Pulmonary artery endothelial cell (primary cell): ENCODE measurements at places on chromosomes 13 and 19. TPM values are rescaled to one million over a fixed set of nuclear protein-coding genes. Genes with fewer than 3 reads are reported as not detected.

Gene SERTM1
- 0.20 and 0.49 TPM in 2 replicates for total RNA-seq

Gene KLK8
- total RNA-seq = not detected in 2 replicates

Gene SIX5
- total RNA-seq = 3.4 and 5.6 TPM in 2 replicates

Gene BRD4
- total RNA-seq = 10.0 and 12.3 TPM in 2 replicates

Gene OR7A5
- not detected in 2 replicates for total RNA-seq

Gene ZNF791
- 17.4 and 19.4 TPM in 2 replicates for total RNA-seq

Gene PABPC3
- total RNA-seq = 0.07 and 0.11 TPM in 2 replicates

Gene PLA2G4C
- total RNA-seq = 58.5 and 59.5 TPM in 2 replicates

Gene FFAR1
- not detected in 2 replicates for total RNA-seq

Gene NLRP4
- total RNA-seq = not detected in 2 replicates

Gene CGB7
- 0.33 TPM in 1 of 2 replicates, not detected in the other for total RNA-seq

Gene OR7D2
- total RNA-seq = not detected in 2 replicates

Gene RNF225
- total RNA-seq = 0.18 TPM in 1 of 2 replicates, not detected in the other

Gene C19orf53
- 53.2 and 54.9 TPM in 2 replicates for total RNA-seq

Gene NUCB1
- total RNA-seq = 122 and 125 TPM in 2 replicates

Gene RUVBL2
- total RNA-seq = 376 and 391 TPM in 2 replicates

Gene ZNF844
- 2.8 and 4.9 TPM in 2 replicates for total RNA-seq

Gene LILRA5
- total RNA-seq = not detected in 2 replicates

Gene MBD3L2
- total RNA-seq = not detected in 2 replicates

Gene C19orf73
- total RNA-seq = 0.73 and 1.2 TPM in 2 replicates

Gene MAST3
- total RNA-seq = 0.67 and 0.92 TPM in 2 replicates

Gene INSL3
- not detected in 2 replicates for total RNA-seq

Gene HNRNPA1L2
- total RNA-seq = 3.4 and 4.3 TPM in 2 replicates

Gene ZNF555
- total RNA-seq = 4.7 and 7.4 TPM in 2 replicates

Gene ZNF136
- total RNA-seq = 5.5 and 6.2 TPM in 2 replicates

Gene KIR3DL2
- total RNA-seq = not detected in 2 replicates

Gene CYP2F1
- total RNA-seq = not detected in 2 replicates

Gene POLR2I
- 109 and 122 TPM in 2 replicates for total RNA-seq
